ENCODE measurements at places on chromosomes 6 and 20.

- no peak for DNase-seq
These were observed 32.3 kb upstream of the SULF2 start for GRCh38 chr20:47817573-47817972.

- no peak for DNase-seq
These were observed 21.7 kb downstream of the COL20A1 start for GRCh38 chr20:63314566-63315239.

GRCh38 chr20:49642816-49643215 lies 70.9 kb downstream of the B4GALT5 start:
- DNase-seq, result no peak

DNA sequence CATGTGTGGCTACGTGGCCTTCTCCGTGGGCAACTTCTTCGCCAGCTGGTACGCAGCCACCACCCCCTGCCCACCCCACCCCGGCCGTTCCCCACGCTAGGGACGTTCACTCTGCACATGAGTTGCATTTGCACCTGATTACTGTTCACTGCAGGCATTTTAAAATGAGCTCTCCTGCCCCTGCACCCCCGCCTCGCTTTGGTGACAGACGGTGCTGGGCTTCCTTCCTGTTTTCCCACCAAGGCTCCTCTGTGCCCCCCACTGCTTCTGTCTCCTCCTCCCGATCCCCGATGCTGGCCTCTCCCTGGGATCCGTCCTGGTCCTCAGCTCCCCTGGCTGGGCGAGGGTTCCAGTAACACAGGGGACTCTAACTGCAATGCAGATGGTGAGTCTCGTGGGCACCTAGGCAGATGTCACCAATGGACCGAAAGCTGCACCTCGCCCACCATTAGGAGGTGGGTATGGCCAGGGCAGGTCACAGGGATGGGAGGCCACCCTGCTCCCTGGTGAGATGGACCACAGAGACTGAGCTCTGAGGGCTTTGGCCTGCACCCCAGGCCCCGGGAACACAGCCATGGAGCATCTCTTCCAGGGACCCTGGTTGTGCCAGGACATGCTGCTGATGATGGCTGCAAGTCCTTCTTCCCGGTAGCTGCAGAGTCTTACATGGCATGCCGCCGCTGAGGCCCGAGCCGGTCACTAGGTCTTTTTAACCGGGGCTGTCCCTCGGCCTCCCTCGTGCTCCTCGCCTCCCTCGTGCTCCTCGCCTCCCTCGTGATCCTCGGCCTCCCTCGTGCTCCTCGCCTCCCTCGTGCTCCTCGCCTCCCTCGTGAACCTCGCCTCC lies 3.8 kb downstream of the UNC93A start:
- DNase-seq, result no peak

DNA sequence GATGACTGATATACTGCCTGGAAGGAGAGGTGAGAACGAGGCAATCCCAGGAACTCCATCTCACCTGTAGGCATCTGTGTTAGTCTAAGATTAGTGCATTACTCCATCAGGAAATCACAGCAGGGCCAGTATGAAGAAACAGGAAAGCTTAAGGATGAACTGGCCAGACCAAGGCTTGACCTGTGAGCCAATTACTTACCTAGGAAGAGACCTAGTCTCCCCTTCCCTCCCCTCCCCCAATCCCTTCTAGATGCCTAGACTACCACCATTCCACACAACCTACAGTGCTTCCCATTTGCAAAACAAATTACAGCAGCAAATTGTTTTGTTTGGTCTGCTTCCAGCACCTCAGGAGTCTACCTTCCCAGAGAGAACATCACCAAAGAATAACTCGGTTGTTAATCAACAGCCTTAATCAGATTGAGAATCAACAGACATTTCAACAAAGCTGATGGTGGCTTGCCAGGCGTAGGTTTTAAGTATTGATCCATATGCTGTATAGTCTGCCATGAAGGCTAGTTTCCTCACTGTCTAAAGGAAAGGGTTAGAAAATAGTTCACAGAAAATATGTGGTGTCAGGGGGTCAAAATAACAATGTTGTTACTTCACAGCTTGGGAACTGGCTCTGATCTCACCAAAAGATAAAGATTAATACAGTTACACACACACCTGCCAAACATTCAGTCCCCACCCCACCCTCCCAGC lies 10.1 kb downstream of the PKHD1 start:
- no peak for DNase-seq

DNA sequence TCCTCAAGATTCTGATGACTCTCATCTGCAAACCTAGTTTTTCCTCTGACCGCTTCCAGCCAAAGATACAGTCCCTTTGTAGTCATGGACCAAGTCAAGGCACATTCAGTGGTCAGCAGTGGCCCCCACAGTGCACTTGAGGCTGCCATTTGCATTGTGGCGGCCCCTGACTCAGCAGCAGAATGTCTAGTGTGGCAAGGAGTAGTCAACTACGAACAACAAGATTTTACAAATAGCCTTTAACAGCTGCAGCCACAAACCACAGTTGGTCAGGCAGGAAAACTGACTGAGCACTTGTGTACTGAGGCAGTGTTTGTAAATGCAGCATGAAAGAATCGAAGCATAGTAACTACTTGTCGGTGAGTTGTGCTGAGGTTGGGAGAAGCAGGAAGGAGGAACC lies 49.6 kb downstream of the SLC2A12 start:
- no peak for DNase-seq

GRCh38 chr6:137092018-137092417 lies 47.3 kb upstream of the IL20RA start:
- DNase-seq, result no peak

GRCh38 chr6:144497650-144498049 lies 212.5 kb downstream of the UTRN start:
- DNase-seq, result no peak

GRCh38 chr6:166253778-166254204 lies 54.4 kb downstream of the PRR18 start:
- DNase-seq, result peak; percentile 1

DNA sequence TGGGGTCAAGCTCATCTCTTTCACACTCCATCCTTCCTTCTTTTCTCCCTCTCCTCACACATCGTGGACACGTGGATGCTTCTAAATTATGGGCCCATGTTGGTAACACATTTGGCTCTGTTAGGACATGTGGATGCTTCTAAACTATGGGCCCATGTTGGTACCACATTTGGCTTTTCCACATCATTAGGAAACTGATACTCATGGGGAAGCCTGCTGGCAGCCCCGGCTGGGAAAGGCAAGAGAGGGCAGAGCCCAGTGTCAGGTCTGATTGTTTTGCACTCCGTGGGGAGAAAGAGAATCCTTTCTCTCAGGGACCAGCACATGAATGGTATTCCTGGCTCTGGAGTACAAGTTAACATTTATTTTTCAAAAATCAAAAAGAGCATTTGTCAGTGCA lies 4.0 kb upstream of the CST1 start:
- DNase-seq, result no peak

GRCh38 chr6:22149501-22150367 lies 147.1 kb downstream of the PRL start:
- DNase-seq, result peak; percentile 92

- no peak for DNase-seq
These were observed 139.3 kb upstream of the PHACTR1 start for GRCh38 chr6:12577124-12577850.

- no peak for DNase-seq
These were observed 2.7 kb downstream of the WRNIP1 start for GRCh38 chr6:2767657-2768524.

GRCh38 chr6:37068356-37069270 lies 63.2 kb downstream of the FGD2 start:
- DNase-seq, result no peak

DNA sequence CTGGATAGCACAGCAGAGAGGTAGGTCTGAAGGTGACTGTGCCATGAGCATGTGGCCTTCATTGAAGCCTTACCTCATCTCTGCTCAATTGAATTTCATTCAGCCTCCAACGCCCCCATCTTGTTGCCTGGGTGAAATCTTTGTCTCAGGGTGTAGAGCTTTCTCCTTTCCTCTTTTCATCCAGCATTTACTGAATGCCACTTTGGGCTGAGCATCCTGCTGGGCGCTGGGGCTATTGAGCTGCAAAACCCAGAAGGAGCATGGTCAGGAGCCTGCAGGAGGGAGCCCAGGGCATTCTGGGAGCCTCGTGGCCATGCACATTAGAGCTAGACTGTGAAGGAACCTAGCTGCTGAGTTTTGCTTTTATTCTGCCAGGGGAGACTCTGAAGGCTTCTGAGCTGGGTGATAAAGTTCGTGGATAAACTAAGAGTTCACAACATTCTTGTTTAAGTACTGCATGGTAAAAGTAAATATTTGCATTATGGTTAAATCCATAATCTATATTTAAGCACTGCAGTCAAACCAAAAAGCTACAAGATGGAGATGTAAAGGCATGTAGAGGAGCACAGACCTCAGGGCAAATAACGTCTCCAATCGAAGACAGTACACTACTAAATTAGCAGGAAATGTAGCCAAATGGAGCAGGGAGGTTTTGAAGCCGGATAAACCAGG lies 13.2 kb upstream of the ASXL1 start:
- DNase-seq, result no peak

- no peak for DNase-seq
These were observed 666.4 kb upstream of the PTCHD4 start for GRCh38 chr6:48777411-48777810.

- DNase-seq, result no peak
These were observed 76.4 kb downstream of the PHACTR2 start for GRCh38 chr6:143754204-143754603.

GRCh38 chr6:55456016-55456415 lies 123.0 kb downstream of the HMGCLL1 start:
- no peak for DNase-seq

DNA sequence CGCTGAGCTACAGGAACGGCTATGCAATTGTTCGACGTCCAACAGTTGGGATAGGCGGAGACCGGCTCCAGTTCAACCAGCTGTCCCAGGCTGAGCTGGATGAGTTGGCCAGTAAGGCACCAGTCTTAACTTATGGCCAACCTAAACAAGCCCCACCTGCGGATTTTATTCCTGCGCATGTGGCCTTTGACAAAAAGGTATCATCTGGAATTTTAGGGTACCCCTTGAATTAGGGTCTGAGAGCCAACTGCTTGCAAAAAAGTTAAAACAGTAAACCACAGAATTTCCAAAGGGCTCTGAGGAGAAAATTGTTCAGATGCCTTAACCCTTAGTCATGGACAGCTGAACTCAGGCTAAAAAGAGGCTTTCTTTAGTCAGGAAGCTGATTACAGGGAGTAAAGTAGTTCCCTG lies 3.8 kb downstream of the EFHC1 start:
- DNase-seq, result no peak

GRCh38 chr6:118724211-118724610 lies 72.8 kb upstream of the CEP85L start:
- DNase-seq, result no peak
